ENCODE measurements at places on chromosomes 3 and 15. TPM values are rescaled to one million over a fixed set of nuclear protein-coding genes. Genes with fewer than 3 reads are reported as not detected.

GRCh38 chr3:62546266-62546665, 172.9 kb upstream of the FEZF2 start:
- DNase-seq = no peak

- no peak for DNase-seq
These were observed 194.0 kb downstream of the SSR3 start for GRCh38 chr3:156360963-156361362.

DNA sequence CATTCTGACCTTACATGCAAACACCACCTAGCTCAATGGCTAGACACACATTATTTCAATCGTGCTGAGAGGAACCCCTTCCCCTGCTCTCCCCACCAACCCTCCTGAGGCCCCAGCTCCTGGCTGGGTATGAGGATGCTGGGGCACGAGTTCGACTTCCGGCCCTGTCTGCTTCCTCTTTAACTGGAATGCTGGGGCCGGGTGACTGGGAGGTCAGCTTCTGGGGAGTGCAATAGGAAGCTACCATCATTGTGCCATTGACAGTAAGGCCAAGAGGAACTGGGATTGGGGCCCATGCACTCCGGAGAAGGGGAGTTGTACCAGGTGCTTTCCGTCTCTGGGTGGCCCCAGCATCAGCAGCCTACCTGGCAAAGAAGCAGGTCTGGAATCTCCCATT, 15.6 kb upstream of the TLE3 start:
- DNase-seq = no peak

Gene CYP8B1
- polyA plus RNA-seq = not detected

Gene CLDN16
- polyA plus RNA-seq = 0.12 TPM

All from muscle of back (tissue), 13 donors.